ENCODE measurements at places on chromosomes 16 and 17. TPM values are rescaled to one million over a fixed set of nuclear protein-coding genes. Genes with fewer than 3 reads are reported as not detected.

- DNase-seq: no peak
These were observed 72.9 kb downstream of the METRNL start for GRCh38 chr17:83152227-83152744.

DNA sequence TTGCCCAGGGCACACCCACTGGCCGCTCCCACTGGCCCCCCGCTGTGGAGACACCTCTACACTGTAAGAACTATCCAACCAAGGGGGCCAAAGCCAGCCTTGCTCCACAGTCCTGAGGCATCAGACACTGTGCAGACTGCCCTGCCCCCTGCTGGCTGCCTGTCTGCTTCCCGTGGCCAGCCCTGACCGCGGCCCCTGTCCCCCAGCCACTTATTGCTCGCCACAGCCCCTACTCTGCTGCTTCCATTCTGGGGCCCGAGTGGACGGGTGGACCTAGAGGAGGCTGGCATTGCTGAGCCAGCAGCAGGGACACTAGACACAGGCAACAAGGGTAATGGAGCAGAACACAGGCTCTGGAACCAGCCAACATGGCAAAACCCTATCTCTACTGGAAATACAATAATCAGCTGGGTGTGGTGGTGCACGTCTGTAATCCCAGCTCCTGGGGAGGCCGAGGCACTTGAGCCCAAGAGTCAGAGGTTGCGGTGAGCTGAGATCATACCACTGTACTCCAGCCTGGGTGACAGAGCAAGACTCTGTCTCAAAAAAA lies 19.7 kb upstream of the LRRC37A3 start:
- no peak for DNase-seq

UBE2G1 gene
- total RNA-seq: 107 TPM

TEKT3 gene
- total RNA-seq: not detected

SLX1A gene
- 15.5 TPM for total RNA-seq

- peak; percentile 46 for DNase-seq
These were observed 198.8 kb upstream of the CDH5 start for GRCh38 chr16:66167564-66168291.

- no peak for DNase-seq
These were observed at the start of gene USP6 for GRCh38 chr17:5115673-5116651. USP6 (plus strand) TSS chr17:5116032; CDS start chr17:5130368, 14,336 bp downstream.

DNA sequence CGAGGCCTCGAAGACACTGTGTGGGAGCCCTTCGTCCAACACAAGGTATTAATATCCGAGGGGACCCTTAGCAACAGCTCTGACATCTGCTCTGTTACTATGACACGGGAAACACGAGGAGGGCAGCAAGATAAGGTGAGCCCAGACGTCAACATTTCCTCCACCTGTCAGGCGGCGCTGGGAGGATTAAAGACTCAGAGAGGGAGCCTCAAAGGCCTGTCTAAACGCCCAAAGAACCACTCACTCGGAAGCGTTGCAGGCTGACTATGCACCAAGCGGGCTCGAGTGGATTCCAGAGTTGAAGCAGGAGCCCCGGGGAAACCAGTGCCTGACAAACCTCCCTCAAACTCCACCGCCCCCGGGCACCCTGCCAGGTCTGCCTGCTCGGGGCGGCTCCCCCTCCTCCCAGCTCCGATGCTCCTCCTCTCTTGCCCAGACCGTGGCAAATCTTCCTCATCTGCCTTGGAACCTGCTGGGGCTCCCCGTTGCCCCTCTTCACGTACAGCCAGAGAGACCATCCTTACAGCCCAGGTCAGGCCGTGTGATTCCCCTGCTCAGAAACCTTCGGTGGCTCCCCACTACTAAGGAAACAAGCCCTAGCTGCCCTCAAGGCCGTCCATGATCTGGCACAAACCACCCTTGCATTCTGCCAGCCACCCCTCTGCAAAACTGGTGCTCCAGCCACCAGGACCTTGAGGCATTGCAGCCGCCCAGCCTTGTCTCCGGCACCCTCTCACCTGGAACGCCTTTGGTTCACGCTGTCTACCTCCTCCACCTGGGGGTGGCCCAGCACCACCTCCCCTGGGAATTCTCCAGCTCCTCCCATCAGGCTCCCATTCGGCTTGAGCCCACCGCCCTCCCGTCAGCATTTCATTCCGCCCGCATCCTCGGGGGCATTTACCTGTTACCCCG lies 16.2 kb downstream of the RPH3AL start:
- DNase-seq: peak; percentile 70

EXOC3L1 gene
- 0.32 TPM for total RNA-seq

- no peak for DNase-seq
These were observed 119.7 kb upstream of the CACNG5 start for GRCh38 chr17:66715076-66715675.

NOS2 gene
- 0.67 TPM for total RNA-seq

GRCh38 chr17:58525239-58525638 lies 10.8 kb upstream of the MTMR4 start:
- DNase-seq: peak; percentile 30

ZNF385C gene
- total RNA-seq: 0.17 TPM

APOBR gene
- not detected for total RNA-seq

DNA sequence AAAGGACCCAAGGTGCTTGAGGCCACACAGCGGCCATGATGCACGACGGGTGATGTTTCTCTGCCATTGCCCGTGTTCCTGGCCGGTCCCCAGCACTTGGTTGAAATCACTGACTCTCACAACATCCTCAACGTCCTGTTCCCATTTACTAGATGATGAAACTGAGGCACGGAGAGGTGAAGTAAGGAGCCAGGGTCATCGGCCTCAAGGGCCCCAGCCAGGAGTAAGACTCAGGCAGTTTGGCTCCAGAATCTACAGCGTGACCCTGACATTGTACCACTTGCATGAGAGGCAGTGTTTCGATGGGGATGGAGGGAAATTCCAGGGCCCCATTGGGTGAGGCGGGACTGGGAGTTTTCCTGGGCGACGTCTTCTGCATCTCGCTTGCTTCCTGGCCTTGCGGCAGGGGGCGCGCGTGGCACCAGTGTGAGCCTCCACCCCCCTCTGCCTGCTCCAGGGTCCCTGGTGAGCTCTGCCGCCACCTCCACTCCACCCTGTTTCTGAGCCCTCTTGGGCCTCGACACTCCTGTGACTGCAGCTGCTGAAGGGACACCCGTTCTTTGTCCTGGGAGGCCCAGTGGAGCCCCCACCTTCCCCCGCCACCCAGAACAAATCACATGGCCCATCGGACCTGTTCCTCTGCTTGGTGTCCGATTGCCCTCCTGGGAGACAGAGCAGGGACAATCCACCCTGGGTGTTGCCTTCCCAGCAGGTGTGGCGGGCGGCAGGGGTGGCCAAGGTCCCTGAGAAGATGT lies 133.0 kb upstream of the GSE1 start:
- peak; percentile 58 for DNase-seq

- no peak for DNase-seq
These were observed 249.0 kb downstream of the BCAS3 start for GRCh38 chr17:60926466-60927183.

DNA sequence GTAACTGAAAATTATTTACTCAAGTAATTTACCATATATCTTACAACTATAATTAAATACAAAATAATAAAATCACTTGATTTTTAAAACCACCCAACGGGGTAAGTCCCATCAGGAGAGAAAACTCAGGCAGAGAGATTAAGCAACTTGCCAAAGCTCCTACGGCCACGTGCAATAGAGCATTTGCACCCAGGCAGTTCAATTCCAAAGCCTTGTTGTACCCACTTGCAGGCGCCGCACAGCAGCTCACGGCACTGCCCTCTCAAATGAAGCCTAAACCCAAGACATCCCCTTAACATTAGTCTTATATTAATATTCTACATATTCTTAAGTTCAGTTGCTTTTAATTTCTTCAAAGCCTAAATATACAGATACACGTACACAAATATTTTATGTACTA lies 75.7 kb downstream of the SPAG9 start:
- DNase-seq: no peak

NUPR1 gene
- total RNA-seq: 0.76 TPM

DDX52 gene
- total RNA-seq: 27.7 TPM

NOXO1 gene
- total RNA-seq: 1.2 TPM

DNA sequence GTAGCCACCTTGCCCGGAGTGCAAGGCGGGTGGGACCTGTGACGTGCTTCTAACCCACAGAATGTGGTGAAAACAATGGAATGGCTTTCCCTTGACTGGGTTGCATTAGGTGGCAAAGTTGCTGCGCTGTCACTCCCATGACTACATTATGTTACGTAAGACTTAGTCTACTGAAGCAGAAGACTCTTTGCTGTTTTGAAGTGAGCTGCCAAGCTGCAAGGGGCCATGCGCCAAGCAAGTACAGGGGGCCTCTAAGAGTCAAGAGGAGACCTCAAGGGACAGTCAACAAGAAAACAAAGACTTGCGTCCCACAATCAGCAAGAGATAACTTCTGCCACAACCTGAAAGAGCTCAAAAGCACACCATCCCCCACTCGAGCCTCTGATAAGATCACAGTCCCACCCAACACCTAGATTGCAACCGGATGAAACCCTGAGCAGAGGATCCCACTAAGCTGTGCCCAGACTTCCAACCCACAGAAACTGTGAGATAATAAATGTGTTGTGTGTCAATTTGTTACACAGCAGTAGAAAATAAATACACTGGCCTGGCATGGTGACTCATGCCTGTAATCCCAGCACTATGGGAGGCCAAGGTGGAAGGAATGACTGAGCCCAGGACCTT lies 16.5 kb downstream of the ANKRD11 start:
- peak; percentile 31 for DNase-seq

DNA sequence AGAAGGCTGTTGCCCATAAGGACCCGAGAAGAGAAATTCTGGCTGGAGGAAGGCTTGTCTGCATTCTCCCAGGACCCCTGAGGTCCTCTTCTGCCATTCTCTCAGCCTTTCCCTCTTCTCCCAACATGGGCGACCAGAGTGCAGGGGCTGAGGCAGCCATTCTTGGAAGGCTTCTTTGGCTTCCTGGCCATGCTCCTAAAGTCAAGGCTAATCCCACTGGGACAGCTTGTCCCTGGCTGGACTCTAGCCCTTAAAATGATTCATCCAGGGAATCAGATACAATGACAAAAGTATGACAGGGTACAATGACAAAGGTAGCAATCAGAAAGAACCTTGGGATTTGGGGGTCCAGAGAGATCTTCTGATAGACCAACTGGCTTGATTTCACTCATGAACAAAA lies 26.8 kb downstream of the SRL start:
- DNase-seq: no peak

RRAD gene
- total RNA-seq: 0.19 TPM

DNA sequence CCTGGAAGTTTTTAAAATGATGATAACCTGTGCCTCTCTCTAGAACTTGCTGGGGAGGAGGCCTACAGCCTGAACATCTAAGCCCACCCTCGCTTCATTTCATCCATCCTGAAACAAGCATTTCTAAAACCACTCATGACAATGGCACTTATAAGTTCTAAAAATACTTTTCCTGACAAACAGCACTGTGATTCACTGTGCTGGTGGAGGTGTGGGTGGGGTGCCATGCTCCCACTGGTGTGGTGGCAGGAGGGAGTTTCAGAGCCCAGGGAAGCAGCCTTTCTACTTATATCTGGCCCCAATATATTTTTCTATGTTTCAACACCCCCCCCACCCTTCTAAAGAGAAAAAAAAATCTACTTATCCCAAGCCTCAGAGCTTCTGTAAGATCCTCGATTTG lies 52.6 kb downstream of the RAB11FIP4 start:
- no peak for DNase-seq

PSMD12 gene
- 192 TPM for total RNA-seq

SECTM1 gene
- total RNA-seq: 1.4 TPM

DNA sequence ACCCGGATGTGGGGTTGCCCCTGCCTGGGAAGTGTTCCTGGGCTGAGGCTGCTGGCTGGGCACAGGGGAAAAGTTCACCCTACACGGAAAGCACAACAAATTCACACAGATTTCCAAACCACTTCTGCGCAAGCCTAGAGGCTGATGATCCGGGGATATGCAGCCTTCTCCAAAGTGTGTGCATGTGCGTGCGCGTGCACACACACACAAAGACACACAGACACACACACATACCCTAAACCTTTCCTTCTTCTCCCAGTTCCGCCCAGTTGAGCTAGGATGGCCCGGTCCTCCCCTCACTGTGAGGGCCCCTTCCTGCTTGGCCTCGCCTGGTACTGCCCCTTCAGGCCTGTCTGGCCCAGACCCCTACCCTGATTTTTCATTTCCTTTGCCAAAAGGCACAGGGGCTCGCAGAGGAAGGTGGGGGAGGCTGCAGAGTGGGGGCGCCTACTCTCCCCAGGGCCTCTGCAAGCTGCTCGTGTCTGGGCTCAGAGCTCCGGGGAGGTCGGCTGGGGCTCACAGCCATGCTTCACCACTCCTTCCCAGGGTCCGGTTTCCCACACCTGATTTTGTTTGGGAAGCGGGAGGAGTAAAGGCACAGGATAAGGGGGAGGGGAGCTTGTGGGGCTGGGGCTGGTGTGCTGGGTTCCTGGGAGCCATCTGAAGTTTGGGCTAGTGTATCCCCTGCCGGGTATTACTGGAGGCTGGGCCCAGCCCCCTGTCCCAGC lies 144.7 kb downstream of the ENGASE start:
- no peak for DNase-seq

DNA sequence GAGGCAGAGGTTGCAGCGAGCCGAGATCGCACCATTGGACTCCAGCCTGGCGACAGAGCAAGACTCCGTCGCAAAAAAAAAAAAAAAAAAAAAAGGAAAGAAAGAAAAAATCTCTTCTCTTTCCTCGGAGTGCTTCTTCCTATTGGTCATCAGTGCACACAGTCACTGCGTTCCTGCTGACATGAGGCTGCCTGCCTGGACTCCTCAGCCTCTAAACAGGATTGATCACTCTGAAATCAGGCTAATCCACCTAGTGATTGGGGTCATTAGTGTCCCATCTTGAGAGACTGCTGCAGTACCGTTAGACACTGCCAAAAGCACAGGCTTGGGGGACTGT lies 30.8 kb downstream of the PLCD3 start:
- no peak for DNase-seq

Measured in A673 (cell line).